ENCODE measurements at places on chromosomes 11 and 22. TPM values are rescaled to one million over a fixed set of nuclear protein-coding genes. Genes with fewer than 3 reads are reported as not detected.

DNA sequence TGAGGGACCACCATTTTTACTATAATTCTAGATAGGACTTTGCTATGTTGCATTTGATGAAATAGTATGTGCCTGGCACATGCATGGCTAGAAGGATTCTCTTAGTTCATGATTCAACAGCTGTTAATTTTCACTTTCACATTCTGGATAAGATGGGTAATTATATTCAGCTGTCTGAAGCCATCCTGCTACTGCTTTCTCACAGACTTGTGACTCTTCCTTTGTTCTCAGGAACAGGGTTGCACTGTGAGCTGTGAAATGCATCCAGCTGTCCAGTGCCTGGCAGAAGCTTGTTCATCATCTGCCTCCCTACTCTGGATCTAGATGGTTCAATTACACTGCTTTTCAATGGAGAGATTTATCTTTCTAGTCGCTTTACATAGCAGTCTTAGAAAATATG, 610.1 kb upstream of the ANO5 start:
- DNase-seq = no peak

DNA sequence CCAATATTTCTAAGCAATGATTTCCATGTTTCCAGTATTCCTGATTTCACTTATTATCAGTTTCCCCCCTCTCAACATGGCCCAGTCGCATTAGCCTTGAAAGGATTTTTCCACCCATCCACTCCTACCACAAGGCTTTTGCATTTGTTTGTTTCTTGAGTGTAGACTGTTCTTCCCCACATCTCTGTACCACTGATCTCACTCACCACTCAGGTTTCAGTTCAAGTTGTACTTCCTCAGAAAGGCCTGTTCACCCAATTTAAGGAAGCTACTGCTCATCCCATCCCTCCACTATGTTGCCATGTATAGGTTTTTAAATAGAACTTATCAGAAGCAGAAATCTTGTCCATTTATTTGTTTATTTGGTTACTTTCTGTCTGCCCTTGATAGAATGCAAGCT, 472.3 kb downstream of the FAM181B start:
- DNase-seq = no peak

- DNase-seq = no peak
Observed at GRCh38 chr11:112801025-112801816, 160.0 kb upstream of the NCAM1 start.

DNA sequence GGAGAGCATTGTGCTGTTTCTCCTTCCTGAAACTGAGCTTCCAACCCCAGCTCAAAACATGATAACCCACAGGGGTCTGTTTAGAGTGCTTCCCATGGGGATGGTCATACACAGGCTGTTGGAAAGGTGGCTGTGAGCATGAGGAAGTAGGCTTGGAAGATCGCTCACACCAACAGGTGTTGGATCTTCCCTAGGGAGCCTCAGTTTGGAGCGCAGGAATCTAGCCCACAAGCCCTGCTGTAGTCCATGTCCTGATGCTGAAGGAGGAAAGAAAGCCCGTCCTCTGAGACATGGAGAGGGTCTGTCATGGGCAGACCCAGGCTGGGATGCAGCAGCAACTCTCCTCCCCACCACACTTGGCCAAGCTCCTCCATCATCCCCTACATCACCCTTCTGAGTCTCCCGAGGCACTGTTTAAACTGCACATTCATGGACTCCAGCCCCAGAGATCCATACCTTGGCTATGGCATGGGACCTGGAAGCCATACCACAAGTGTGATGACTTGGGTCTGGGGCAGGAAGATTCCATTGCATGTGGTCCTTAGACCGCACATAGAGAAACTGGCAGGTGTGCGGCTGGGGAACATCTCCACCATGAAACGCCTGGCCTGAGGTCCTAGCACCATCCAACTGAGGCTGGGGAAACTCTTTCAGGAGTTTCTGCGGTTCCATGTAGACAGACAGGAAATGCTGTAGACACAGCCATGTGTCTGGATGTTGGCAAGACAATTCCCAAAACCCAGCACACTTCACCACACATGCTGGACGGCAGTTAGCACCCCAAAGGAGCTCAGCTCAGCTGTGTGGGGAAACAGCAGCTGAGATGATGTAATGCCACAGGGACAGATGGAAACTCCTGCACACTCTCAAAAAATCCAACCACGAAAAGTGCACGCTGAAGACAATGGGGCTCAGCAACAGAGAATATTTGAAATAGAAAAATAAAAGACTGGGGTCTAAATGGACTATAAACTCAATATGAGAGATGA, 27.6 kb upstream of the TTC12 start:
- DNase-seq = no peak

- no peak for DNase-seq
Observed at GRCh38 chr11:125569915-125570621, 791 bp downstream of the EI24 start.

DNA sequence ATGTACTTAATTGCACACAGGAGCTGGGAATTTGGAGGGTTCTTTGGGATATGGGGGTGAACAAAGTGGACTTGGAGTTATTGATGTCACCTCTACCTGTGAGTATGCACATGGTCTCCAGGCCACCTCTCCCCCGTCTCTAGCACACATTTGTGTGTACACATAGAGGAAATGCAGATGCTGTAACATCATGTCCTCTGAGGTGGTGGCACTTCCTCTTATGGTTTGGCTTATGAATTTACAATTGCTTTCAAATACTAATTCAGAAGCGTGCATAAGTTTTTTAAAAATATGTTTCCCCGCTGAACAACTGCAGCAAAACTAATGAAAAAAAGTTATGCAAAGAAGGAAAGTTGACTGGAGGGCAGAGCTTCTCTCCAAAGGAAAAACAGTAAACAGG, 152.0 kb upstream of the TENM4 start:
- DNase-seq = no peak

DNA sequence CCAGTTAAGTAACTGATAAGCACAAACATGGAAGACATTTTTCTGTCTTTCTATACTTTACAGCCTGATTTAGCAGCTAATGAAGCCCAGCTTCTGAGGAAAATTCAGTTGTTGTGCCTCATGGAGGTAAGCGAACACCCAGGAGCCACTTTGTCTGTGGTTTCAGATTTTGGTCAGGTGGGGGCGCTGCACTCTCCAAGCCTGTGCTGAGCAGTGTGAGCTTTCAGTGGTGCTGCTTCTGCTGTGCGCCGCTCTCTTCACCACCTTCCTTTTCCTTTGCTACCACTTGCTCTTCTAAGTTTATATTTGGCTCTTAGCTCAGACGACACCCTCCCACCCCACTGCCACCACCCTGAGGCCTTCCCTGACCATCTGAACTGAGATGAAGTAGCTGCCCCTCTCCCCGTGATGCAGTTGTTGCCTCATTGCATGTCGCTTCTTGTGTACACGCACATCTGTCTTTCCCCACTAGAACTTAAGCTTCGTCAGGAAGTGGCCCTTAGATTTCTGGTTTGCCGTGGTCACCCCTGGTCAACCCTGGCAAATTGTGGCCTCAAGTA, 14.0 kb downstream of the PSMD13 start:
- DNase-seq = no peak

GRCh38 chr11:15236559-15236958, 121.8 kb downstream of the INSC start:
- DNase-seq = no peak

GRCh38 chr11:74989260-74989638, 516 bp downstream of the NEU3 start:
- DNase-seq = no peak

DNA sequence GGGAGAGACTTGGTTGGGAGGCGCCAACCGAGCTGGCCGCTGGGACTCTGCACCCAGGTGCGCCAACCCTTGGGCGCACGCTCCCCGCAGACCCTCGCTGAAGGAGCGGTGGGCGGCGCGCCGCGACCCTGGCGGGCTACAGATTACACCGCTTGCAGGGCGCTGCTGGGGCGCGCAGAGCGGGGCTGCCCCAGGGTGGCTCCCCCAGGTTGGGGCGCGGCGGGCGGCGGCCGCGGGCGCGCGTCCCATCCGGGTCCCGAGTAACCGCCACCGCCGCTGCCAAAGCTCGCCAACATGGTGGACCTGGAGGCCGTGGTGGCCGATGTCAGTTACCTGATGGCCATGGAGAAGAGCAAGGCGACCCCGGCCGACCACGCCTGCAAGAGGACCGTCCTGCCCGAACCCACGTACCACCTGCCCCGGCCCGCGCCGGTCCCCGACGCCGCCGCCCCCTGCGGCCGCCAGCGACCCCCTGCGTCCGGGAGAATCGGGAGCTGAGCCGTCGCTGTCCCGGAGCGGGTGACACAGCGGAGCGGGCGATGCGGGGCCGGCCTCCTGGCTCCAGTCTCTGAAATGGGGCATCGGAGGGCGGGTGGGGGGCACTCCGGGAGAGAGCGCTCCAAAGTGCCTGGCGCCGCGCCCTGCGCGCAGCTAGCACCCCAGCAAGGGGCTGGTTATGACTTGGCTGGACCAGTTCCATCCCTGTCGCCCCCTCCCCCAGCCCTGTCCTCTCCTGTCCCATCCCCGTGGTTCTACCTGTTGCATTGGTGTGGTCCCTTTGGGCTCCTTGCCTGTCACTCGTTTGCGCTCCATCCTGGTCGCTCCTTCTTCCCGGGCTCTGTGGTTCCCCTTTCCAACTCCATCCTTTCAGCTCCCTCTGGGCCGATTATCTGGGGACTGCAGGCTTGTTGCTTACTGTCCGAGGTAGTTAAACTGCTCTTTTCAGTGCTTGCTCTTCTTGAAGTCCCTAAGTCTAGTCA, 143.3 kb upstream of the GRK3 start:
- no peak for DNase-seq

GRCh38 chr11:16857186-16857585, 118.7 kb downstream of the C11orf58 start:
- DNase-seq = no peak

GRCh38 chr11:62593434-62594044, 2.2 kb upstream of the TUT1 start:
- peak; percentile 52 for DNase-seq

- no peak for DNase-seq
Observed at GRCh38 chr11:46090375-46090774, 30.9 kb downstream of the PHF21A start.

DNA sequence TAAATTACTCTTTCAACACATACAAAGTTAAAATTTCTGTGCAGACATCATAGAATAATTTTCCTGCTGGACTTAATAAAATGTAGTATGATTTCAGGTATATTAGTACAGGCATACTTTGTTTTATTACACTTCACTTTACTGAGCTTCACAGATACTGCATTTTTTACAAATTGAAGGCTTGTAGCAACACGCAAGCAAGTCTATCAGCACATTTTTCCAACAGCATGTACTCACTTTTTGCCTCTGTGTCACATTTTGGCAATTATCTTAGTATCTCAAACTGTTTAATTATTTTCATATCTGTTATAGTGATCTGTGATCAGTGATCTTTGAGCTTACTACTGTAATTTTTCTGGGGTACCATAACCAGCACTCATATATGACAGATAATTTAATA, 44.5 kb downstream of the BBOX1 start:
- DNase-seq = no peak

- no peak for DNase-seq
Observed at GRCh38 chr11:30684772-30685171, 98.6 kb upstream of the MPPED2 start.

- DNase-seq = no peak
Observed at GRCh38 chr22:32733923-32734514, 67.5 kb upstream of the TIMP3 start.

- DNase-seq = no peak
Observed at GRCh38 chr11:41110527-41110926, 348.9 kb downstream of the LRRC4C start.

GRCh38 chr11:119592642-119593041, 136.4 kb downstream of the NECTIN1 start:
- DNase-seq = no peak

- DNase-seq = no peak
Observed at GRCh38 chr11:70091638-70092037, 13.5 kb downstream of the ANO1 start.

- DNase-seq = no peak
Observed at GRCh38 chr11:12172493-12173013, 62.2 kb downstream of the MICAL2 start.

GRCh38 chr11:75437966-75438659, 5.1 kb upstream of the KLHL35 start:
- DNase-seq = no peak

GRCh38 chr11:118819334-118820024, 28.5 kb upstream of the DDX6 start:
- DNase-seq = no peak

DNA sequence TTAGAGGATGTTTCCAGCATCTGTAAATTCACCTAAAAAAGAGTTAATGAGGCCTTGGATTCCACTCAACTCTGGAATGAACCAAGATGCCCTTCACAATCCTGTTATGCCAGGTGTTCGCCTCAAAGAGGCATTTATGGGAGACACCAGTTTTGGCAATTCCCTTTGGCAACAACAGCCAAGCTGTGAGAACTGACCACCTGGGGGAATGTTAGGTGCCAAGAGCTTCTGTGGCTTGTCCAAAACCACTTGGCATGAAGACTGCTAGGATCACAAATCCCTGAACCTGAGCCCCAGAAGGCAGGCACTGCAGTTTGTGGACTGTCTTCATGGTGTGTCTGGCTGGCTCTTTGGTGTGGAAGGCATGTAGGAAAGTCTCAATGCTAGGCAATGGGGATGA, 164.4 kb upstream of the BDNF start:
- DNase-seq = no peak

GRCh38 chr22:43042101-43042780, 27.3 kb upstream of the PACSIN2 start:
- DNase-seq = no peak

GRCh38 chr22:43238526-43239006, 51.6 kb upstream of the TTLL12 start:
- DNase-seq = no peak

DNA sequence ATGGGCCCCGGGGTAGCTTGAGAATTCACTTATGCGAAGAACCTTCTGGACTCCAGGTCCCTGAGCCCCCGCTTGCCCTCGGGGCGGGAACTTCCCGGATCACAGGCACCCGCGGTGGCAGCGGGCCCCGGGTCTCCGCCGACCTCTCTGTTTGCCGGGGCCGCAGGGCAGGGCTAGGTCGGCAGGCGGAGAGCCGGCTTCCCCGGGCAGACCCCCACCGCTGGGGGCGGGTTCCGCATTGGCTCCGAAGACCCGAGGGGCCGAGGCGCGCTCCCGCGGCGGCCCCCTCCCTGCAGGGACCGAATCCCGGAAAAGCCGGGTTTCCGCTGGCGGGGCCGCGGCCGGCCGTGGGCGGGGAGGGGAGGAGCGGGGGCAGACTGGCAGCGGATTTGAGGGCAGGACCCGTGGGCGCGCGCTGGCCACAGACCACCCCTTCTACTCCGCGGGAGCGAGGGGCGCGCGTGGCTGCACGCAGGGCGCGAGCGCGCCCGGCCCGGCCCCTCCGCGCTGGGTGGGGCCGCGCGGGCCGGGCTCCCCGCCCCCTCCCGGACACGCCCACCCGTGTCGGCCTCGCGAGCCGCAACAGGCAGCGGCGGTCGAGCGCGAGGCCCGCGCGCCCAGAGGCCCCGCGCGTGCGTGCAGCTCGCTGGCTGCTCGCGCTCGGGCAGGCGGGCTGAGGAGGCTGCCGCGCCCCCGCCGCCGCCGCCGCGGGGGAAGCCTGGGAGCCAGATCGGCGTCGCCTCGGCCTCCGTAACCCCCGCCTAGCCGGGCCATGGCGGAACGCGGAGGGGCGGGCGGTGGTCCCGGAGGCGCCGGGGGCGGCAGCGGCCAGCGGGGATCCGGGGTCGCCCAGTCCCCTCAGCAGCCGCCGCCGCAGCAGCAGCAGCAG, at the start of gene PACS1:
Gene PACS1 (plus strand): TSS at position 558 of the 889 bp plus-strand sequence. CDS start 215 bp downstream, at position 773.
- DNase-seq = no peak

Gene TBC1D10A
- total RNA-seq = 6.9 TPM

Gene OR8G1
- total RNA-seq = not detected

Gene USP2
- total RNA-seq = 0.13 TPM

Gene SLC5A4
- total RNA-seq = 0.66 TPM

Gene ARFIP2
- total RNA-seq = 64.8 TPM

Gene BDNF
- 3.4 TPM for total RNA-seq

Gene LPXN
- 4.0 TPM for total RNA-seq

Gene USH1C
- not detected for total RNA-seq

Gene ANO5
- 4.7 TPM for total RNA-seq

Data from pulmonary artery endothelial cell (primary cell).